ENCODE measurements at places on chromosomes 2 and 18. TPM values are rescaled to one million over a fixed set of nuclear protein-coding genes. Genes with fewer than 3 reads are reported as not detected.
A peak's percentile ranks its signal among the peaks of the same experiment; 100 is the strongest.

- DNase-seq, result no peak
Measured at GRCh38 chr2:32738939-32739338, 111.1 kb downstream of the TTC27 start.

GRCh38 chr2:156490466-156490840, 54.3 kb downstream of the GPD2 start:
- no peak for DNase-seq

Gene SGPP2
- total RNA-seq, result not detected

Gene PID1
- 4.6 TPM for total RNA-seq

DNA sequence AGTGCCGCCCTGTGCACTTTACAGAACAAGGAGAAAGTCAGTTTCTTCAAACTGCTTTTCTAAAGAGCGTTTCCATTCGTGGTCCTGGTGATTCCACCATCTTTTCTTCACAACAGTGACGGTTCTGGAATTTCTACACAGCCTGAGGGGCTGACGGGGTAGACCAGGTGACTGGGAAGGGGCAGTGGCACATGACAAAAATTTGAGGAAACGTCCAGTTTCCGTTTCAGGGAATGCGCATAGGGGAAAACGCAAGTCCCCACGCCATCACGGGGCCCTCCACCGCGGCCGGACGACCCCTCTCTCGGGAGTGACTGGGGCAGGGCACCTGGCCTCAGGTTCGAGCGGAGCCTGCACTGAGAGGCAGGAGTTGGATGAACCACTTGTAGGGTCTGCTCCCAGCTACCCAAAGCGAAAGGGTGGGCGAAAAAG, 980 bp upstream of the SPTBN1 start:
- DNase-seq, result no peak

- DNase-seq, result no peak
Measured at GRCh38 chr2:47232738-47233415, 77.8 kb upstream of the STPG4 start.

Gene CETN1
- not detected for total RNA-seq

Gene SFXN5
- 13.8 TPM for total RNA-seq

- DNase-seq, result peak; percentile 19
Measured at GRCh38 chr2:237733677-237734300, 64.8 kb upstream of the RBM44 start.

- no peak for DNase-seq
Measured at GRCh38 chr2:204972606-204973336, 427.5 kb downstream of the PARD3B start.

GRCh38 chr18:45728336-45729010, 4.5 kb downstream of the SLC14A1 start:
- no peak for DNase-seq

DNA sequence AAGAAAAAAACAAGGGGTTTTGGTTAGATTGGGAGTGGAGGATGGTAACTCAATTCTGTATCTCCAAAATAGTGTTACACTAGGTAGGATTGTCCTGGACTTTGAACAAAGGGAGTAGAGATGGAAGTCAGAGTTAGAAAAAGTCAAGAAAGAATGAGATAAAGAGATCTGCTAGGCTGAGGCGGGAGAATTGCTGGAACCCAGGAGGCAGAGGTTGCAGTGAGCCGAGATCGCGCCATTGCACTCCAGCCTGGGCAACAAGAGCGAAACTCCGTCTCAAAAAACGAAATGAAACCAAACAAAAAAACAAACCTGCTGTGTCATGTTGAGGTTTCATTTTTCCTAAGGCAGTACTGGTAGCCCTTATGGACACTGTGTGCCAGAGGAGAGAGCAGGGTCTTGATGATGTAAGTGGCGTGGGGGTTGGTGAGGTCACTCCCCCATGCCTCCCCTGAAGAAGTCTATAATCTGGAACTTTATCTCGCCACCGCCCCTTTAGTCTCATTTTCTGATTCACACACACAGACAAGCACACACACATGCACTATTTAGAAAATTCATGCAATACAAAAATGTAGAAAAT, 10.5 kb downstream of the DRC1 start:
- DNase-seq, result peak; percentile 34

- peak; percentile 99 for DNase-seq
Measured at GRCh38 chr2:234981197-234982095, 29.6 kb downstream of the SH3BP4 start.

- no peak for DNase-seq
Measured at GRCh38 chr2:218317303-218317630, 25.0 kb upstream of the TMBIM1 start.

DNA sequence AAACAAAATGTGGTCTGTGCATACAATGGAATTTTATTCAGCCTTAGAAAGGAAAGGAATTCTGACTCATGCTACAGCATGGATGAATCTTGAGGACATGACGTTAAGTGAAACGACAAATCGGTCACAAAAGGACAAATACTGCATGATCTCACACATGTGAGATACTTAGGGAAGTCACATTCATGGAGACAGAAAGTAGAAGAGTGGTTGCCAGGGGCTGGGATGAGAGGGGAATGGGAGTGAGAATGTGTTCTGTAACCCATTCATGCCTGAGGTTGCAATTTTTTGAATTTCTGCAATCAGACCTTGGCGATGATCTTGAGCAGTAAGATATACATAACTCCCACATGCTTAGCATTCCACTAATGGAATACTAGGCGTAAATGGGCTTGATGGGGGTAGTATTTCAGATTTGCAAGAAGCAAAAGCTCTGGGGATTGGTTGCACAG, 22.0 kb downstream of the FHL2 start:
- peak; percentile 41 for DNase-seq

DNA sequence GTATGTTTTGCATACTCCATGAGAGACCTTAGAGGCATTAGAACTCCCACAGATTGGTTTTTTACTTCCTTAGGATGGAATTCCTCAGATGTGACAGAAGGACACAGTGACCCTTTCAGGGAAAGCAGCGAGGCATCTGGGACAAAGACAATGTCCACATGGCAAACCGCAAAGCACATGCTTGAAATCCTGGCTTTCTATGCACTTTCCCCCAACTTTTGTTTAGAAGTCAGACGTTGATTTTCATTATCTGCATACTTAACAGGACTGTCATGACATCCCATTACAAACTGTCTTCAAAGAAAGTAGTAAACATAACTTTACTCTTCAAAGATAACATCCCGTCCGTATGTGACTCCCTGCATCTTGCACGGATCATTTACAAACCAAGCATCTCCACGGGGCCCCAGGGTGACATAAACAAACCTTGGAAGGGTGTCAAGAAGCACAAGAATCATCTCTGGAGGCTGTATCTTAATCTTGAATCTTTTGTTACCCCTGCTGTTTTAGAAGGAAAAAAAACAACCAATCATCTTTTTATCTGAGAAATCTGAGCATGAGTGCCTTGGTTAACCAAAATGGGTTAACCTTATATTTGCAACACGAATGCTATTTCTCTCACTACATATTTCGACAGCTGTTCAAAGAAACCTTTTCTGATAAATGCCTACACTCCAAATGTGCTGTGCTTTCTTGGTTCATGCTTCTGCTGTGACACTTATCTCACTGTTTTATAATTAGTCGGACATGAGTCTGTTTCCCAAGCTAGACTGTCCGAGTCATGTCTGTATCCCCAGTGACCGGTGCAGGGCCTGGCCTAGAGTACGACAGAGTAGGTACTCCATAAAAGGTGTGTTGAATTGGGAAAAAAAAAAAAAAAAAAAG, 90.8 kb downstream of the CCBE1 start:
- DNase-seq, result no peak

Gene CD8A
- not detected for total RNA-seq

DNA sequence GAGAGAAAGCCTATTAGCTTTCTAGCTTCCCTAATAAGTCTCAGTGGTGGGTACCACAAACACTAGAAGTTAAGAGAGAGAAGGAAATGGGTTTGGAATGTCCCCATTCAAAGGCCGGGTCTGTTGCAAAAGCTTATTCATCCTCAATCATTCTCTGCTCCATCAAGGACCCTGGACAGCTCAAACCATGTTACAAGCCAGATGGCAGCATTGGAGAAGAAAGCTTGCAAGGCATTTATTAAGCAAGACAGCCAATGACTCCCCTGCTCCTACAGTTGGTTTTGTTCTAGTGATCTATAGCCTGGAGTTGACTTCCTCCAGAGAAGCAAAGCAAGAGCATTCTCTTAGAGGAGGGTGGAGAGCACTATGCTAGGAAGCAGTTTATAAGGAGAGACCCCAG, 86.9 kb upstream of the LMAN1 start:
- no peak for DNase-seq

DNA sequence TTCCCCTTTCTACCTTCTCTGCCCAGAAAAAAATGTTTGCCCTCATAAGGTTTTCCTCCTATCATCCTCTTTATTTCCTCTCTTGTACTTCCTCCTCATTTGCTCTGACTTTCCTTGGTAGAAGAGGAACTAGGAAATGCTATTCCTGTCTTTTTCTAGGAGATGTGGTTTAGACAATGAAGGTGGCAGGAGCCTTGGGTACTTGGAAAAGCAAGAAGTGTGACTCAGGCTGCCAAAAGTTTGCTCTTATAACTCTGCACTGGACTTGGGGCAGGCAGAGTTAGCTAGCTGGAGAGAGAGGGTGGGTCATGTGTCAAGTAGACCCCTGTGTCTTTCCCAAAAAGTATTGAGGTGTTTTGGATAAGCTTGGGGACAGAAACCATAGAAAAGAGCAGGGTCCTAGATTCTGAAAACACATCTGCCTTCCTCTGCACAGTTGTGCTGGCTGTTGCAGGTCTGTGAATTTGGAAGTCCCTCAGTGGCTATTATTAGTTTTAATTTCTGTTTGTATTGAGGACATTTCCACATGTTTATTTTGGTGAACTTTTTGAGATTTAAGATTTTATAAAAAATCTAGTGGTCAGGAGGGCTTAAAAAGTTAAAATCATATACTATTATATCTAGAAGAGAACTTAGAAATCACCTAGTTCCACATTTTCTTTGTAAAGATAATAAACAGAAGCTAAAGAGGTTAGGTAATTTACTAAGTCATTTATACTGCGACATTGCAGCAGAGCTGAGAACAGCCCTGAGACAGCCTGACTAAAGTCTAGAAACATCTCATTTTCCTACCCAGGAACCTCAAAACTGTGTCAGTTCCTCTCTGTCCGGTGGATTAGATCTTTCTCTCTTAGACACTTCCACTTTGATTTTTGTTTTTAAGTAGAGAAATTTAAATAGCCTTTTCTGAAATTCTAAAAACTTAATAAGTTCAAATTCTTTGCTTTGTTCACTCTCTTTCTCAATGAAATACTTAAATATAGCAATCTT, 16.0 kb downstream of the INSIG2 start:
- no peak for DNase-seq

Gene CCDC85A
- total RNA-seq, result 0.19 TPM

Gene AGXT
- total RNA-seq, result not detected

DNA sequence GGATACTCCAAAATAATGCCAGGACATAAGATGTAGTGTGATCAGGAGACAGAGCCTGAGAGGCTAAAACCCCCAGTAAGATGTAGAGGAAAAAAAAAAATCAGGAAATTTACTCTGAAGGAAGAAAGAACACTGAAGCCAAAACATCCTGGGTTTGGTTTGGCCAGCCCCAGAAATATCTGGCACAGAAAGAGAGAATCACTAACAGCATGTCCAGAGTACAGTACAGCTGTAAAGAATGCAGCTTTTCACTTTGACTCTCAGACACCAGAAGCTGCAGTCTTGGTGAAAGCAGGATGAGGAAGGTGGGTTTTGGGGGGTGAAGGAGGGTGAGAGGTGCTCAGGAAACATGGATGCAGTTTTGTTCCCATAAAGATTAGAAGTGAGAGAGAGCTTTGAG, 1577.7 kb upstream of the ACVR2A start:
- DNase-seq, result no peak

Gene ASB18
- not detected for total RNA-seq

Gene CRYGC
- 0.17 TPM for total RNA-seq

Gene KCNJ13
- not detected for total RNA-seq

- DNase-seq, result no peak
Measured at GRCh38 chr2:85674417-85674816, 6.4 kb upstream of the SFTPB start.

GRCh38 chr2:239667431-239667985, 266.7 kb upstream of the HDAC4 start:
- DNase-seq, result no peak
